ENCODE measurements at places on chromosomes 3 and 15. TPM values are rescaled to one million over a fixed set of nuclear protein-coding genes. Genes with fewer than 3 reads are reported as not detected.
A peak's percentile ranks its signal among the peaks of the same experiment; 100 is the strongest.

The ZNF660 gene
- total RNA-seq: 13.0 TPM

The IRAK2 gene
- total RNA-seq: 1.5 TPM

The SAMMSON gene
- total RNA-seq: 0.23 TPM

The ZFAND6 gene
- 61.2 TPM for total RNA-seq

The DPPA2 gene
- not detected for total RNA-seq

The RNF168 gene
- total RNA-seq: 24.6 TPM

The PLA1A gene
- total RNA-seq: 0.95 TPM

The MYO5C gene
- total RNA-seq: 14.9 TPM

- H3K36me3 ChIP-seq: no peaks in the 10 kb centered on the region
- H3K4me3 ChIP-seq: no peak overlapping the region
- H3K4me1 ChIP-seq: no peaks in the 10 kb centered on the region
- no peak for DNase-seq
- no peak overlapping the region for H3K27ac ChIP-seq
- no peaks in the 10 kb centered on the region for H3K27me3 ChIP-seq
Observed at GRCh38 chr3:157605356-157605755, 102.1 kb upstream of the VEPH1 start.

DNA sequence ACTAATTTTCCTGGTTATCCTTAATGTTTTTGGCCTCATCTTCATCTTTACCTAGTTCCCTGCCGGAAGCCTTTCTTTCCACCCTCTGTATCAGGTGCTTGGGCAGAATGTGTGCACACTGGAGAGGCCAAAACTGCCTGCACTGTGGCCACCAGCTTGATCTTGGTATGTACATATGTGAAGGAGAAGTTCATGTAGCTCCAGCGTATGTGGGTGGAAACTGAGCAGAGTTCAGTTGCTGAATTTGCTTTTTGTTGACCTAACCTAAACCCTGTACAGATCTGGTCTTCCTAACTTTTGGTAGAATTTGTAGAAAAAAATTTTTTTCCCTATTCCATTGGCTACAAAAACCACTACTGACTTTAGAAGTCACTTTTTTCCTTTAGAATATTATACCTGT, 65.9 kb upstream of the IGSF10 start:
- peaks cover 2% of the 10 kb centered on the region for H3K4me1 ChIP-seq
- no peaks in the 10 kb centered on the region for H3K27me3 ChIP-seq
- DNase-seq: no peak
- H3K36me3 ChIP-seq: no peaks in the 10 kb centered on the region
- no peak overlapping the region for H3K4me3 ChIP-seq

DNA sequence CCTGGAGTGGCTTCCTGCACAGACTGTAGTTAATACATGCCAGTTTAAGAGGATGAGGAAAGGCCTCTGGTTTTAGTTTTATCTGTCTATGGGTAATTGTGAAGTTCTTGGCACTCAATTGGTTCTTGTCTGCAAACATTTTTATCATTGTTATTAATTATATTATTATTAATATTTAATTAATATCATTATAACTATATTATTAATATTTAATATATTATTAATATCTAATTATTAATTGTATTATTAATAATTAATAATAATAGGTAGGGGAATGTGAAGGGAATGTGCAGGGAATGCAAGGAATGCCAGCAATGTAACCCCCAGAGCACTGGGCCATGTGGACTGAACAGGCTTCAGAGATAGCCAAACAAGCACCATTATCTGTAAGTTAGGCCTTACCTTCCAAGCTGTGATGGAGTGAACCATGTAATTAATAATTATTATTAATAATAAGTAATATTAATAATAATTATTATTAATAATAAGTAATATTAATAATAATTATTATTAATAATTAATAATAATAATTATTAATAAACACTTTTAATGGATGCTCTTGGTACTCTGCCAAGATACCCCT, 79.8 kb upstream of the NMNAT3 start:
- no peaks in the 10 kb centered on the region for H3K36me3 ChIP-seq
- H3K27me3 ChIP-seq: no peaks in the 10 kb centered on the region
- no peak for DNase-seq
- no peak overlapping the region for H3K27ac ChIP-seq

DNA sequence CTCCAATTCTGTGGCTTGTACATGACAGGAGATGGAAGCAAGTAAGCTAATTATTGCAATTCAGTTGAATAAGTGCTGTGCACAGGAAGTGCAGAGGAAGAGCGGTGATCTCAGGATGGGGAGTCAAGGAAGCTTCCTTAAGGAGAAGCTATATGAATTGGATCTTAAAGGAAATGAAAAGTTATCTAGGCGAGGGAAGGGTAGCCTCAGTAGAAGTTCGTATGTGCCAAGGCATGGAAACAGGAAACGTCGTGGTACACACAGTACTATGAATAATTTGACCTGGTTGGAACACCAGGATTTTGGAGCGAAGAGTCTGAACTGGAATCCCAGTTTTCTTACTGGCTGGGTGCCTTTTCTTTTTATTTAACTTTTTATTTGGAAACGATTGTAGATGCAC, 39.3 kb downstream of the ST6GAL1 start:
- H3K27me3 ChIP-seq: no peaks in the 10 kb centered on the region
- H3K36me3 ChIP-seq: no peaks in the 10 kb centered on the region
- H3K4me1 ChIP-seq: no peaks in the 10 kb centered on the region
- no peak overlapping the region for H3K4me3 ChIP-seq

GRCh38 chr15:43776101-43776717, 557 bp downstream of the ELL3 start:
- peak overlapping the region; percentile 57 for H3K4me3 ChIP-seq
- H3K4me1 ChIP-seq: peaks cover 1% of the 10 kb centered on the region
- peak; percentile 49 for DNase-seq
- no peaks in the 10 kb centered on the region for H3K36me3 ChIP-seq

- no peak overlapping the region for H3K27ac ChIP-seq
- no peaks in the 10 kb centered on the region for H3K27me3 ChIP-seq
- no peaks in the 10 kb centered on the region for H3K36me3 ChIP-seq
- no peak overlapping the region for H3K4me3 ChIP-seq
Observed at GRCh38 chr3:67377299-67377698, 277.1 kb downstream of the SUCLG2 start.

GRCh38 chr3:177306252-177306651, 109.0 kb upstream of the TBL1XR1 start:
- no peak overlapping the region for H3K27ac ChIP-seq
- H3K4me1 ChIP-seq: no peaks in the 10 kb centered on the region
- no peak for DNase-seq

DNA sequence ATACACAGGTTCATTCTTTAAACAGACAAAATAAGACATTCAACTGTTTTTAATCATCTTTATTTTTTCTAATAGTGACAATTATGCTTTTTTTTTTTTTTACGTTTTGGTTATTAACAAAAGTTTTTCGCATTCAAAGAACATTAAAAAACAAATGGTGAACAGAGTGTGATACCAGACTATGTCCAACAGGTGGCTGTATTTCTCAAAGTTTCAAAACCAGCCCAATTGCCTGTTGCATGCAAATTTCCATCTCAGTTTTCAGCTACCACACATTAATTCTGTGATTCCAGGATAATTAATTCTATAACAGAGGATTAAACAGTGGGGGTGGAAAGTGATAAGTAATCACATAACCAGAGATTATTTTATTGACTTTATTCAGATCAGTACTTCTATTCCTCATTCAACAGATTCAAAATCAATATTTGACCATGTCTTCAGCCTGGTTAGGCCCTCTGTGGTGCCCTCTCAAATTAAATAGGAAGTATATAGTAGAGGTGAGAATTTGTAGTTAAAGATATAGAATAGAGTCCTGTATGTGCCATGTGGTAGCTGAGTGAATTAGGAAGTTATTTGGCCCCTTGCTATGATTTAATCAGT, 122.2 kb upstream of the DCBLD2 start:
- no peaks in the 10 kb centered on the region for H3K4me1 ChIP-seq
- no peak overlapping the region for H3K27ac ChIP-seq
- H3K27me3 ChIP-seq: no peaks in the 10 kb centered on the region
- no peak overlapping the region for H3K4me3 ChIP-seq

- no peak overlapping the region for H3K27ac ChIP-seq
- H3K4me1 ChIP-seq: peaks cover 2% of the 10 kb centered on the region
- no peak for DNase-seq
- H3K27me3 ChIP-seq: no peaks in the 10 kb centered on the region
- no peak overlapping the region for H3K4me3 ChIP-seq
Observed at GRCh38 chr15:98506711-98507110, 141.6 kb upstream of the IGF1R start.

GRCh38 chr3:119695480-119695879, 7.3 kb upstream of the CFAP91 start:
- no peak overlapping the region for H3K4me3 ChIP-seq
- H3K4me1 ChIP-seq: no peaks in the 10 kb centered on the region
- no peak overlapping the region for H3K27ac ChIP-seq
- H3K36me3 ChIP-seq: no peaks in the 10 kb centered on the region

- no peak for DNase-seq
- H3K4me3 ChIP-seq: no peak overlapping the region
- H3K27me3 ChIP-seq: no peaks in the 10 kb centered on the region
- H3K4me1 ChIP-seq: no peaks in the 10 kb centered on the region
- no peak overlapping the region for H3K27ac ChIP-seq
Observed at GRCh38 chr3:47838503-47838902, 35.6 kb downstream of the DHX30 start.

GRCh38 chr15:53477981-53478766, 281.3 kb downstream of the WDR72 start:
- H3K4me1 ChIP-seq: no peaks in the 10 kb centered on the region
- H3K36me3 ChIP-seq: no peaks in the 10 kb centered on the region
- H3K4me3 ChIP-seq: no peak overlapping the region
- no peak for DNase-seq
- no peaks in the 10 kb centered on the region for H3K27me3 ChIP-seq
- no peak overlapping the region for H3K27ac ChIP-seq

DNA sequence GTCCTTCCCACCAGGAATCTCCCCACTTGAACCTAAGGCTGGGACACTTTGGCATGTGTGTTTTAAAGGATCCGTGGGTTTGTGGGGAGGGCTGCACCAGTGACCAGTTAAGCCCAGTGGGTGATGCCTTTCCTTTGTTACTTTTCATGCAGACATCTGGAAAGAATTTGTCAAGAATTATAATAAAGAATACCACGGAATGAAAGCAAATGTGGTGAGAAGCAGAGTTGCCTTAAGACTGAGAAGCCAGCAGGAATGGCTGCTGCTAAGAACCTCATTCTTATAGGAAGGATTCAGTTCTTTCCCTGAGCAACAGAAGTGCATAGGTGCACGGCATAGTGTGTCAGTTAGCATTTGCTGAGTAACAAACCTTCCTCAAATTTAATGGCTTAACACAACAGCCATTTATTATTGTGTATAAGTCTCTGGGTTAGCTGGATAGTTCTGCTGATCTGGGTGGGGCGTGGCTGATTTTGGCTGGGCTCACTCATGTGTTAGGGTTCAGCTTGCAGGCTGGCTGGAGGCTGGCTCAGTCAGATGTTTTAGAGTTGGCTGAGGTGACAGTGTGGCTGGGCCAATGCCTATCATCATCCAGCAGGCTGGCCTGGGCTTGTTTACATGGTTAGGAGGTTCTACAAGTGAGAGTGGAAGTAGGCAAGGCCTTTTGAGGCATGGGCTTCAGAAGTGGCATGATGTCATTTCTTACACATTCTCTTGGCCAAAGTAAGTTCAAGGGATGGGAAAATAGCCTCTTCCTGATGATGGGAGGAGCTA, 262.7 kb upstream of the CTDSPL start:
- no peaks in the 10 kb centered on the region for H3K27me3 ChIP-seq
- no peaks in the 10 kb centered on the region for H3K36me3 ChIP-seq
- H3K27ac ChIP-seq: no peak overlapping the region
